ENCODE measurements at places on chromosomes 3 and 15.

DNA sequence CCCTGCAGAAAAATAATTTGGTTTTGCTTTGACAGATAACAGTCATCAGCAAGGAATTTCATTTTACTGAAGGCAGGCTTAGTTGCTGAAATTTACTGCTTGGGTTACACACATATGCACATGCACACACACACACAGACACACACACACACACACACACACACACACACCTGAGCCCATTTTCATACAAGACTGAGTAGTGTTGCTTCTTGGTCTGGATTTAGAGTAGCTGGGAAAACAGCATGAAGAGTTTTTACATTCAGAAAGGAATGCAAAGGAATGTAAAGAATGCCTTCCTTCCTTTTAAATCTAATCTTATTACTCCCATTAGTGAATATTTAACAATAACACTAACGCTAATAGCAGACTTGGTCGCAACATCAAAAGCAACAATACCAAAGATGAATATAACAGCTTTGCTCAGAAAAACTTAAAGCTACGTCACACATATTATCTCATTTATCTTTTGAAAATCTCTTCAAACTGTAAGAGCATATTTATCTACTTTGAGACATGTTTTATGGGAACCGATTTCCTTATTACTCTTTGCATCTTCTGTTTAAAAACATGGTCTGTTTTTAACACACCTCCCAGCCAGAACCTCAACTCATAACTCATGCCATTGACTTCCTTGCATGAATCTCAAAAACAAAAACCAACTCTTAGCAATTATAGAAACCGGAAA is 32.5 kb downstream of the RFTN1 start:
- DNase-seq = no peak

GRCh38 chr15:32717426-32718226 is at the start of gene GREM1:
Gene GREM1, plus strand, starts transcription at chr15:32718004. Its CDS starts 12,687 bp downstream, at chr15:32730691.
- no peak for DNase-seq

DNA sequence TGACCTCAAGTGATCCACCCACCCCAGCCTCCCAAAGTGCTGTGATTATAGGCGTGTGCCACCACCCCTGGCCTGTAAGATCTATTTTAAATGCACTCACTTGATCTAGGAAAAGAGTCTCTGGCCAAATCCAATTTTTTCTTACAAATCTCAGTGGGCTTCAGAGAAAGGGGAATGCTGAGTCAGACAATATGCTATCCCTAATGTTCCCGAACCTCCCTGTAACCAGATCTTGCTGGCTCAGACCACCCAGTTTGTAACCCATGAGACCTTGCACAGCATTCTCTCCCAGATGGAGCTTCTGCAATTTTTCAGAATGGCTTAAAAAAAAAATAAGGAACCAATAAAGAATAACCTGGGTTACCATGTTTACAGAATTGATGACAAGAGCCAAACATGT is 205.8 kb downstream of the RYR3 start:
- DNase-seq = no peak

DNA sequence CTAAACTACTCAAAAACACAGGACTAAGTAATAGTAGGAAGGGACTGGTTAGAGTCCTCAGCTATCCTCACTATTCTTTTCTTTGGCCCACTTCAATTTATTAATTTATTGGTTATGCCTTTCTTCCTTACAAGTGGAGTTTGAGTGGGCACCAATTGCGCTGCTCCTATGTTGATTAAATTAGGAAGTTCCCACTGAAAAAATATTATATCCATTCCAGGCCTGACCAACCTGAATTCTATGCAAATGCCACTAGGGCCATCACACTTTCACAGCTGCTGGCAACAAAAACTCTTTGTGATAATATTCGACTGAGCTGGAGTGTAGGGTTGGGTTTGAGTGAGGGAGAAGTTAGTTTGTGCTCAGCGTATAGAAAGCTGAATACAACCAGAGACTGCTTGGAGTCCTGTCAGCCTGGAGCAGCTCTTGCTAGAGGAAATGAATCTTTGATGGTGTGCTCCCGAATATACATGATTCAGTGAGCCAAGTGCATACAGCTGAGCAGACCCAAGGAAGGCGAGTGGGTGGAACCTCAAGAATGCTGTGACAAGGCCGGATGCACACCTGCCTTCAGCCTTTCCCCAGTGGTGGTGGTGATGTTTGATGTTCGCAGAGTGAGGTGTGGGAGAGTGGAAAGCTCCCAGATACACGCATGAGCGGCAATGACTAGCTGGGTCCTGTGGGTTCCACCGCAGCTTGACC is 1.5 kb downstream of the ARHGEF3 start:
- no peak for DNase-seq

GRCh38 chr3:7226393-7226792 is 365.5 kb downstream of the GRM7 start:
- DNase-seq = no peak

All from HuH-7.5 (cell line).